ENCODE measurements at places on chromosomes 12 and 14.
A peak's percentile ranks its signal among the peaks of the same experiment; 100 is the strongest.

DNA sequence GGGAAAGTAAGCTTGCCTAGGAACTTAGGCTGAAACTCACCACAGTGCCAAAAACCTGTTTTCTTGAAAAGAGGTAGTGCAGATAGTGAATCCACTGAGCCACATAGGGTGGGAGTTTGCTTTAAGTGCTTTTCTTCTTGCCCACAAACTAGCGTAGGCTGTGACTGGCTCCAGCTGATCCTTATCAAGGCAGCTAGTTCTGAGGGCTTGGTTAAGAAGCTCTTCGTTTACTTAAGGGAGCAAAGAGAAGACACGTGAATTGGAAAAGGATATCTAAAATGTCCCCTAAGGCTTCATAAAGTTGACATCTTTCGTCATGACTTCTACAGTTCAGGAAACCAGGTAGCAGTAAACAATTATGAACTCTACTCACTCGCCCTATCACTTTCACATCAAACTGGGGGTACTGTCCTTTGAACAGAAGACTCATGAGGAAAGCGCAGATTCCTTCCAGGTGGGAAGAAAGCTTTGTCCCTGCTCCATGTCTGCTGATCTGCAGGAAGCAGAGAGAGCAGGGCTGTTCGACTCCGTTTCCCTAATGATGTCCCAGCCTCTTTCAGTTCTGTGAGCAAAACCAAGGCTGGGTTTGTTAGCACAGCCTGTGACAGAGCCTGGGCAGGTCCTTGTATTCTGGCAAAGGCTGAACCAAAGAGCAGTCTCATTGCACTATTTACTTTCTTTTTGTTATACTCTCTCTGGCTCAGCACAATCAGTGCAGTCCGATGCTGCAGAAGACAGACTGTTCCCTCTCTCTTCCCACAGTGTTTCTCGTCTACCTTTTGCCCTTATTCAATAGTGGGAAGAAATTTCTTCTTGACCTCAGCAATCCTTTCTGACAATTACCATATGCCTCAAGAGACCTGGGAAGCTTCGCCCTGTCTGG is 93.5 kb upstream of the ETV6 start:
- no peak for DNase-seq

- no peak for DNase-seq
Observed at GRCh38 chr12:64916411-64917261, 92.2 kb downstream of the TBC1D30 start.

DNA sequence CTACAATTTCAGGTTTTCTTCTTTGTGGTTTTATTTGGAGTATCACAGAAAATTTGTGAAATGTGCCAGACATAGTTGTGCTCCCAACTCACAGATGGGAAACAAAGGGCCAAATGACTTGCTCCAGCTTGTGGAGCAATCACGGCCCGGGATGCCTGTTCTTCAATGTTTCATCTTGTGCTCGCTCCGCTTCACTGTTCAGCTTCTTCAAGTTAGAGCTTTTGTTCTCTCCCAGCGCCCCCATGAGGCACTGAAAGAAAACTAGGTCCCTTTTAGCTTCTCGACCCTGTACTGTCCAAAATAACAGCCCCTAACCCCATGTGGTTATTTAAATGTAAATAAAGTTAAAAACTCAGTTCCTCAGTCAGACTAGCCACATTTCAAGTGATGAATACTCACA is 187.9 kb upstream of the STXBP6 start:
- DNase-seq = no peak

DNA sequence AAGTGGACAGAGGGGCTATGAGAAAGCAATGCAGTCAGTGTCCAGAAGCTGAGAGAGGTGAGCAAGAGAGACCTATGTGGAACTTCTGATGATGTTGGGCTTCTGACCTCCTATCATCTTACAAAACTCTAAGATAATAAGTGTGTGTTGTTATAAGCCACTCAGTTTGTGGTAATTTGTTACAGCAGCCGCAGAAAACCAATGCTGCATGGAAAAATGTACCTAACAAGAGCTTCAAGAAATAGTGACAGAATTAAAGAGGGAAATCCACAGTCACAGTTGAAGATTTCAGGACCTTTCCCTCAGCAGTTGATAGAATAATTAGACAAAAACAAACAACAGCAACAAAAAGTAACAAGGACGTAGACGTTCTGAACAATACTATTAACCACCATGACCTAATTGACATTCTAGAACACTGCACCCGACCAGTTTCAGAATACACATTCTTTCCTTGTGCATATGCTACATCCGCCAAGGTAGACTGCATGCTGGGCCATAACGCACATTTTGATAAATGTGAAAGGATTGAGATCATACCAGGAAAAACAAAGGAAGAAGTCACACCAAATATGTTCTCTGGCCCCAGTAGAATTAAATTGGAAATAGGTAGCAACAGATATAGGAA is 1.8 kb upstream of the EVL start:
- DNase-seq = no peak

- DNase-seq = no peak
Observed at GRCh38 chr12:92504594-92504981, 198.2 kb upstream of the PLEKHG7 start.

- DNase-seq = no peak
Observed at GRCh38 chr12:24948757-24949722, at the start of gene BCAT1. TSS of gene BCAT1 (minus strand) at chr12:24949101. CDS start at chr12:24948932, 169 bp downstream.

DNA sequence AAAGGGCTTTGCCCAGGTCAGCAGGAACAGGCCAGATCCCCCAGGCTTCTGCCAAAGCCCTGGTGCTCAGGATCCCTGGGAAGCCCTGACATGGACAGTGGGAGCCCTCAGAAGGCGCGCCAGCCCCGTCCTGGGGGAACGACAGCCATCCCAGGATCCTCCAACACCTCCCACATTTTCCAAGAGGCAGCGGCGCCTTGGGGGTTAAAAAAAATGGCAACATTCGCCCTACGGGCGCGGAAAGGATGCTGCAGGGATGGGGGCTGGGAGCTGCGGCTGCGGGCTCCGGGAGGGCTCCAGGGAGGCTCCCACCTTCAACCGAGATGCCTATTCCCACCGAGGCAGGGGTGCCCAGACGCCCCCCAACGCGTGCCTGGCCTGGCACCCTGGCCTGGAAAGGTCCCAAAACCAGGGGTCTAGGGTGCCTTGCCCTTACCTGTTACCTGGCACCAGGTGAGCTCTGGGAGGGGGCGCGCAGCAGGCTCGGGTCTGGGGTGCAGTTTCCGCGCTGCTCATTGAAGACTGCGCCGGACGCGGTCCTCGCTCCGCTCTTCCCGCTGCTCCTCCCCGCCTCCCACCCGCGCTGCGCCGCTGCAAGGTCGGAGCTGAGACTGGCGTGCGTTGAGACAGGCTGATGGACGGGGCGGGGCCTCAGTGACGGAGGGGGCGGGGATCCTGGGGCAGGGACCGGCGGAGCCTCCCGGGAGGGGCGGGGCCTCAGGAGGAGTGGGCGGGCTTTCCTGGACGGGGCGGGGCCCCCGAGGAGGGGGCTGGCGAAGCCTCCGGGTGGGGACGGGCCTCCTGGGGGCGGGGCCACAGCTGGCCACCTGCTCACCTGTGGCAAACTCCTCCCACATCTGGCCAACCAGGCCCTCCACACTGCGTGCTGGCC is at the start of gene ABCB9:
TSS of gene ABCB9 (minus strand) at position 613 of the 892 bp plus-strand sequence. CDS start 6,228 bp downstream, outside the sequence.
- peak; percentile 91 for DNase-seq

Data from NCI-H2171 (cell line).